ENCODE measurements at places on chromosomes 16 and 17. TPM values are rescaled to one million over a fixed set of nuclear protein-coding genes. Genes with fewer than 3 reads are reported as not detected.

GRCh38 chr16:74936902-74937560 lies 47.9 kb downstream of the WDR59 start:
- no peak for DNase-seq

GRCh38 chr16:85055493-85056210 lies 28.1 kb downstream of the KIAA0513 start:
- DNase-seq, result no peak

Gene DPEP2
- total RNA-seq, result not detected

Gene SLFN13
- 9.9 TPM for total RNA-seq

Gene CCL5
- not detected for total RNA-seq

Data from epithelial cell of proximal tubule (primary cell).